ENCODE measurements at places on chromosomes 4 and X. TPM values are rescaled to one million over a fixed set of nuclear protein-coding genes. Genes with fewer than 3 reads are reported as not detected.

The ZNF595 gene
- 9.9 TPM for total RNA-seq

- H3K27me3 ChIP-seq: no peaks in the 10 kb centered on the region
- H3K27ac ChIP-seq: no peak overlapping the region
- no peak for DNase-seq
- H3K36me3 ChIP-seq: no peaks in the 10 kb centered on the region
These were observed 89.5 kb downstream of the HS3ST1 start for GRCh38 chr4:11338956-11339782.

The SLC25A14 gene
- total RNA-seq: 12.2 TPM

The CXXC4 gene
- total RNA-seq: 1.7 TPM

DNA sequence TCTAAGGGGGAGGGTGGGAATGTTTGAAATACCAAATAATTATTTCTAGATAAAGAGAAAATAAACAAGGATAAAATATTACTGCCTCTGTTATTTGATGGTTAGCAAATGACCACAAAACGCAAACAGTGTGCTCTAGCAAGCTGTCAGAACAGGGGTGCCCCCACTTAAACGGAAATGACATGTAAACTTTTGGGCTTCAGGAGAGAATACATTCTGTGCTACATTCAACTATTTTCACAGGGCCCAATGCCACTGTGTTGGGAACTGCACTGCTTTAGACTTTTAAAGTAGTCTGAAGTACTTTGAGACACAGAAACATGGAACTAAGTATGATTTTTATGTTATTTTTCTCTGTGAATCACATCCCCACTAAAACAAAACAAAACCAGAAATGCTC lies 14.1 kb downstream of the CD40LG start:
- H3K27me3 ChIP-seq: no peaks in the 10 kb centered on the region
- H3K4me1 ChIP-seq: no peaks in the 10 kb centered on the region
- DNase-seq: no peak

DNA sequence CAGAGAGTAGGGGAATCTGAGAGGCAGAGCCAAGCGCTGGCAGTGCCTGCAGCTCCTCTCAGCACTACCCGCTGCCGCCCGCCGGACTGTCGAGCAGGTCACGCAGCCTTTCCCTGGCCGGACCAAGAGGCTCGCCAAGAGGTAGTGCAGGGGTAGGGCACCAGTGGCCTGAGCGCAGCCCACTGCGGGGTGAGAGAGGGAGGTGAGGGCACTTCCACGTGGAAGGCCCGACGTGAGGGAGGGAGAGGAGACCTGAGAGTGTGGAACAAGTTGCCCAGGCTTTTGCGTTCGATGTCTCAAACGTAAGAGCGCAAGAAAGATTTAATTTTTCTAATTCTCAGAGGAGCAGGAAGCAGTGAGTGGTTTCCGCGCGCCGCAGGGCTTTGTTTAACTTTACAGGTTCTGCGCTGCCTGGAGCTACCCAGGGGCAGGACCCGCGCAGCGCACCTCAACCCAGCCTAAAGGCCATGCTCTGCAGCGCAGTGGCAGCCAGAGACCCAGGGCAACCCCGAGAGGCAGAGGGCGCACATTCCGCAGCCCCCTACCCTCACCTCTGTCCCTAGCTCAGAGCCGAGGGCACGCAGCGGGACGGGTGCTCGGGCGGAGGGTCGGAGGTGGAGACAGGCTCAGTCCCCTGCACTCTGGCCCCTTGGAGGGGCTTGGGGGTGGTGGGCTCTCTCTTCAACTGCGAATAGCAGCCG lies 14.9 kb downstream of the ARHGAP36 start:
- no peaks in the 10 kb centered on the region for H3K4me1 ChIP-seq
- H3K27me3 ChIP-seq: peaks cover 24% of the 10 kb centered on the region
- H3K27ac ChIP-seq: no peak overlapping the region
- no peak overlapping the region for H3K4me3 ChIP-seq
